ENCODE measurements at places on chromosomes 16 and 17.
A peak's percentile ranks its signal among the peaks of the same experiment; 100 is the strongest.

DNA sequence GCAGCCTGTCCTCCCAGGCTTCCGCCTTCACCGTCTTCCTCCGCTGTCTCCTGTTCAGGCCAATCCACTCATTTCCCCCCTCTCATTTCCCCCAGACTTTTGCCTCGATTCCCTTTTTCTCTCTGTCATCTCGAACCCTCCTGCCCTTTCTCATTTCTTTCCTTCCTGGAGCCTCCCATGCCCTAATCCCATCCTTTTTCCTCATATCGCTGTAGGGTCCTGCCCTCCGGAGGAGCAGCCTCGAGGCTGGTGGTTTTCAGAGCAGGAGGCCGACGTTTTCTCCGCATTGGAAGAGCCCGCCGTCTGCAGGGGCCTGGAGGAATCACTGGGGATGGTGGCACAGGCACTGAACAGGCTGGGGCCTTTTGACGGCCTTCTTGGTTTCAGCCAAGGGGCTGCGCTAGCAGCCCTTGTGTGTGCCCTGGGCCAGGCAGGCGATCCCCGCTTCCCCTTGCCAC is 597 bp downstream of the OVCA2 start:
- DNase-seq: no peak

GRCh38 chr17:59327121-59327980 is 4.1 kb upstream of the YPEL2 start:
- DNase-seq: no peak

DNA sequence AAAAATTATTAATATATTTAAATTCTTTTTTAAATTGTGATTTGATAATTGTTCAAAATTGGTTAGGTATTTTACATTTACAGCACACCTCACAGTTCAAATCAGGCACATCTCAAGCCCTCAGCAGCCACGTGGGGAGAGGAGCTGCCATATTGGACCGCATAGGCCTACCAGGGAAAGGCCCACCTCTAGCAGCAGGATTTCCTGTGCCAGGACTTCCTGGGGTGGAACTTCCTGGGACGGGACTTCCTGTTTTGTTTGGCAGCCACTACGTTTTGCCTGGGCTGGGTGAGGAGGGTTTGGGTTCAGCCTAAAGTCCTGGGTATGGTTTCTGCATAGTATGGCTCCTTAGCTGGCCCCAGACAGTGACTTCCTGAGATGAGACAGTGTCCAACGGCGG is 298.5 kb upstream of the FOXF1 start:
- no peak for DNase-seq

DNA sequence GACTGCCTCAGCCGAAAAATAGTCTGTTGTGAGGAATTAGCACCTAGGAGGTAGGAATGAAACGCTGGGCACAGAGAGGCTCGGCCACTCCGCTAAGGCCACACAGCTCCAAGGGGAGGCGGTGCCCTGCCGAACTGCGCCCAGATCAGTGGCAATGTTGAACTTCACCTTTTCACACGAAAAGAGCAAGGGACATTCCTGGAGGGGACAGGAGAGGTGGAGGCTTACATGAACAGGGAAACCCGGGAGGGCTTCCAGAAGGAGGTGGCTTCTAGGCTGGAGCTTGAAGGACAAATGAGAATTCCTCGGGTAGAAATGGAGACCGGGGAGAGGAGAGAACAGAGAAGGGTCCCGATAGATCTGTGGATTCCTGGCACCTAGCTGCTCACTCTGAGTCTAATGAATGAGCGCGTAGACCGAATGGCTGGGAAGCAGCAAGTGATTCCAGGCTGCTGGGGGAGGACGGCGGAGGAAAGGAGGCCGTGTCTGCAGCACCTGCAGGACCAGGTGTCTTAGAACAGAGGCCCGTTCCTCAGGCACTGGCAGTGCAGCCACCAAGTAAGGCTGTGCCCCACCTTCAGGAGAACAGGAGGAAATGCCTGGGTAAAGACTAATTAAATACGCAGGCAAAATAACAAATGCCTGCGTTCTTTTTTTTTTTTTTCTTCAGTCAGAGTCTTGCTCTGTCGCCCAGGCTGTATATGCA is 722 bp upstream of the SLC38A10 start:
- DNase-seq: peak; percentile 93

DNA sequence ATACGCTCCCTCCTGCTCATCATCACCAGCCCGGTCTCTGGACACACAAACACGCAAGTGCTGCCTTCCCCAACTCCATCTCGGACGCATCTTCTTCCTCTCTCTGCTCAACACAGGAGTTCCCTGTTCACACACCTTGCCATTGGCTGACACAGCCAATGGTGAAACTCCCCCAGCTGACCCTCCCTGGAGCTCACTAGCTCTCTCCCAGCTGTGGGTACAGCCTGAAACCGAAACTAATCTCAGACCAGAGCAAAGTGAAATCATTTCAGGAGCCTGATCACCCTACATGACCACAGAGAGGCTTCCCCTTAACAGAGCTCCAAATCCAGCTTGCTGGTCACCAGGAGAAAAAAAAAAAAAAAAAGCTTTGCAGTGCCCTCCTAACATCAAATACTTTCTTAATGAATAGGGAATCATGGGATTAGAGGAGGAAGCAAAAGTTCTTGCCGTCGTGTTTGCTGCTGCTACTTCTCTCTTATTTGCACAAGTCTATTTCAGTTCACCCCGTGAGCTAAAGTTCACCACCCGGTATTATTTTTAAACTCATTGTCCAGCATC is 8.3 kb downstream of the CUEDC1 start:
- DNase-seq: peak; percentile 93

DNA sequence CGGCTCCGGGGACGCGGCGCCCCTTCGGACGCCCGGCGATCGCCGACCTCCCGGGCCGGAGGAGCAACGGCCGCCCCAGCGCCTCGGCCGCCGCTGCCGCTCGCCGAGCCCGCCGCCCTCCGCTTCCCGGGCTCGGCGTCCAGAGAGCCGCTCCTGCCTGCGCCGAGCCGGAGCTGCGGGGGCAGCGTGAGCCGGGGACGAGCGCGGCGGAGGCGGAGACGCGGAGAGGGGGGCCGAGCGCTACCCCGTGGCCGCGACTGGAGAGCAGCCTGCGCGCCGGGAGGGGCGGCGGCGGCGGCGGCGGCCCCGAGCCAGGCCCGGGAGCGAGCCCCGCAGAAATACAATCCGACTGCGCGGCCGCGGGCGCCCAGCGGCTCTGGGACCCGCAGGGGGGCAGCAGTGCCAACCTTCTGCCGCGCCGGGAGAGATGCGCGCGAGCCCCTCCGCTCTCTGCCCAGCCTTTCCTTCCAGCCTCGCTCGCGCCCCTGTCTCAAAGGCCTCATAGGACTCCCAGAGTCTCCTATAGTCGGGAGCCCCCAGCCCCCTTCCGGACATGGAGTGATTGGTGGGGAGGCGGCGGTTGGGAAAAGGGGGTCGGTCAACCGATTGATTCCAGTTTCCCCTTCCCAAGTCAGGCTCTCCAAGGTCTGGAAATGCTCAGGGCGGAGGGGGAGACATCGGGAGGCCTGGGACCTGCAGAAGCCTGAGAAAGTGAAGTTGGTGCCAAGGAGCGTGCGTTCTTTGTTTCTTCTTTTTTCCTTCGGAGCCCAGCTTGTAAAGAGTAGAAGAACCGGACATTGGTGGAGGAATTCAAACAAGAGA is 1.0 kb upstream of the SDK2 start:
- DNase-seq: peak; percentile 70

DNA sequence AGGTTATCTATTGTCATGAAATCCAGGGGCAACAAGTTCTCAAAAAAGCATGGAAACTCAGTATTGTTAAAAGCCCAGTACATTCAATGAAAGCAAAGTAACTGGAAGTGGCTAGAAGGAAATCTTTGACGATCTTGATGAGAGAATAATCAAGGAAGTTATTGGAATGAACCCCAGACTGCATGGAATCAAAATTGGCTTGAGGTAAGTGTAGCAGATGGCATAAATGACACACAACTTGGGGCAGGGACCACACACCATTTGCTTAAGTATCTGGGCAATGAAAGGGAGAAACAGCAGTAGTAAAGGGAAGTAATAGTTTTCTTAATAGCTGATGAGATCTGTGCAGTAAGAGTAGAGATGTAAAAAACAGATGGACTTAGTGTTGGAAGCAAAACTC is 238.0 kb downstream of the HS3ST3A1 start:
- DNase-seq: no peak

DNA sequence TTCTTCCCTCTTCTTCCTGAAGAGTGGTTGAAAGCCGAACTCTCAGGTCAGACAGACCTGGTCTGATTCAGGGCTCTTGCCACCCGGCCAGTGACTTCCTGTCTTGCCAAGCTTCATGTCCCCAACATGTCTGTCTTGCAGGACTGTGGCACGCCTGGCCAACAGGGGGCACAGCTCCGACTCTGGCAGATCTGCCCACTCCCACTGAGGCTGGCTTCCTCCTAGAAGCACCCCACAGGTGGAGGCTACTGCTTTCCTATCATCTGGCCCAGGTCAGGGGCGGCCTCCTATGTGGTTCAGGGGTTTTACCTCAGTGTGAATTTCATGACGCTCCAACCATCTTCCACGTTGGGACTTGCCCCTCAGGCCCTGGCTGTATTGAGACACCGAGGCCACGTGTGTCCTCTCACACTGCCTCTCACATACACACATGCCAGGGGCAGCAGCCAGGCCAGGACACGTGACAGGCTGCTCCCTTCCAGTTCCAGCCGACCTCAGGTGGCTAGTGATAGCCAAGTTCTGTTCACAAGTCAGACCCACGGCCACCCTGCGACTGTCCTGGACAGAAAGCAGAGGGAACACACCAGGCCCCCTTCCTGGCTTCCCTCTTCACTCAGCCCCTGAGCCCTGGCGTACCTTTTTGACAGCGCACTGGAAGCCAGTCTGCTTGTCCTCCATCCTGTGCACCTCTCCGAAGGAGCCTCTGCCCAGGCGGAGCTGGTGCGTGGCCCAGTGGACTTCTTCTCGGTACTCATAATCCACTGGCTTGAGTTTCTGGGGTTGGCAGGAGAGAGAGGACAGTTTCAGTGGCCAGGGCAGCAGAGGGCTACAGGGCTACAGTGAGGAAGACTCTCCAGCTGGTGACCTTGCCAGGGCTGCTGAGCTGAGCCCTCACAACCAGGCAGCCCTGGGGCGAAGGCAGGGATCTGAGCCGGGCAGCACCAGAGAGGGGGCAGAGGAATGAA is 22.6 kb upstream of the SPATA32 start:
- peak; percentile 41 for DNase-seq
